ENCODE measurements at places on chromosomes 4 and X.

DNA sequence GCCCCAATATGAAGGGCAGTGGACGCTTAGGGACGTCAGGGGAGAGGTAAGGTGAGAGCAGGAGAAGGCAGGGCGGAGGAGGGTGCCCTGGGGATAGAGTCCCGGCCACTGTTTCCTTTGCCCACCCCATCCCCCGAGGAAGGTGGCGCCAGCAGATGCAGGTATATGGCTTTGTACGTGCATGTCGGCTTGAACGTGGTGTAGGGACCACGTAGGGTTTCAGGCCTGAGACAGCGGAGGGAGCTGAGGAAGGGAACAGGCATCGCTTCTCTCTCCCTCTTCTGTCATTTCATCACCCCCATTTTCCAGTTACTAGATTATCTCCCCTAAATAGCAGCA is 97.9 kb downstream of the PHKA2 start:
- no peak for DNase-seq

- DNase-seq = no peak
These were observed 261.6 kb downstream of the ARHGAP24 start for GRCh38 chr4:85736571-85736970.

DNA sequence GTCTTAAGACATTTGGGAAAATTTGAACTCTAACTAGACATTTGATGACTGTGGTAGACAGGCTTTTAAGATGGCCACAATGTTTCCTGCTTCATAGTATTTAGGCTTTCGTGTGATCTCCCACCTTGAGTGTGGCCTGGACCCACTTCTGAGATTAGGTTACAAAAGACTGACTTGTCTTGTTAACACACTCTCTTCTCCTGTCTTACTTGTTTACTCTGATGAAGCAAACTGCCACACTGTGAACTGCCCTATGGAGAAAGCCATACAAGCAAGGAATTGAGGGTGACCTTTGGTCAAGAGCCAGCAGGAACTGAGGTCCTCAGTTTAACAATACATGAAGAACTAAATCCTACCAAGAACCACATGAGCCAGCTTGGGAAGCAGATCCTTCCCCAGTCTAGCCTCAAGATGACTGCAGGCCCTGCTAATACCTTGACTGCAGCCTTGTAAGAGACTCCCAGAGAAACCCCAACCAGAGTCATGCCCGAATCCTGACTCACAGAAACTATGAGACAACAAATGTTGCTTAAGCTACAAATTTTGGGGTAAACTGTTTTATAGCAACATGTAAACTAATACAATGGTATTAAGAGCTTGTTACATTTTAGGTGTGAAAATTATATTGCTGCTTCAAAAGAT is 20.3 kb downstream of the UBA6 start:
- DNase-seq = no peak

DNA sequence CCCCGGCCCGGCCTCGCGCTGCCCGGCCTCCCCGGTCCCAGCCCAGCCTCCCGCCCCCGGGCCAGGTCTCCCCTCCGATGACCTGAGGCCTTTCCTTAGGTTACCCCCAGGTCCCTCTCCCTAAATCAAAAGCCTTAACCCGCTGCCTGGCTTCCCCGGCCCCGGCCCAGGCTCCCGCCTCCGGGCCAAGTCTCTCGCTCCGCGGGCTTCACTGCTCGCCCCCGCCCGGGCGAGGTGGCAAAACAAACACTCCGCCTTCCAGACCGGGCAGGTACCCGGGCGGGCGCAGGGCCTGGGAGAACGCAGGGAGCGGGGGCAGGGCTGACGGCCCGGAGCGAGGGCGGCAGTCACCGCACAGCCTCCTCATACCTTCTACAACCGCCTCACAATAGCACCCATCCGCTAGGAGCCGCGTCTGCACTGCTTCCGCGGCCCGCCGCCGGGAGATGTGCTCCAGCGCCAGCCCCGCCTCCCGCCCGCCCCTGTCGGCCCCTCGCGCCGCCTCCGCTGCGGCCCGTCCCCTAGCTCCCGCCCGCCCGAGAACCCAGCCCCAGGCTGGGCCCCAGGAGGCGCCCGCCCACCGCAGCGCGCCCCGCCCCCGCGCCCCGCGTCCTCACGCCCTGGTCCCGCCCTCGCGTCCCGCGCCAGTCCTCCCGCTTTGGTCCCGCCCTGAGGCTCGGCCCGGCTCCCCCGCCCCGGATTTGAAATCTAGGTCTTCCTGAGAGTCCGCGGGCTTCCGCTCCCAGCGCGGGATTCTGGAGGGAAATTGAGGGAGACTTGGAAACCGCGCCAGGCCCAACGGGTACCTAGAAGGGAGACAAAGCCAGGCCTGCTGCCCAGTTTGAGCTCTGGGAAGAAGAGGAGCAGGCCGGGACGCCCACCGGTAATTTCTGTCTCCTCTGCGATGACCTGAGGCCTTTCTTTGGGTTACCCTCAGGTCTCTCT is at the start of the genes CASP3 and PRIMPOL:
Gene CASP3 (minus strand): TSS at position 422 of the 945 bp plus-strand sequence. CDS start 10,994 bp downstream, outside the sequence.
Gene PRIMPOL (plus strand): TSS at position 713 of the 945 bp plus-strand sequence. CDS start 7,403 bp downstream, outside the sequence.
- peak; percentile 93 for DNase-seq

DNA sequence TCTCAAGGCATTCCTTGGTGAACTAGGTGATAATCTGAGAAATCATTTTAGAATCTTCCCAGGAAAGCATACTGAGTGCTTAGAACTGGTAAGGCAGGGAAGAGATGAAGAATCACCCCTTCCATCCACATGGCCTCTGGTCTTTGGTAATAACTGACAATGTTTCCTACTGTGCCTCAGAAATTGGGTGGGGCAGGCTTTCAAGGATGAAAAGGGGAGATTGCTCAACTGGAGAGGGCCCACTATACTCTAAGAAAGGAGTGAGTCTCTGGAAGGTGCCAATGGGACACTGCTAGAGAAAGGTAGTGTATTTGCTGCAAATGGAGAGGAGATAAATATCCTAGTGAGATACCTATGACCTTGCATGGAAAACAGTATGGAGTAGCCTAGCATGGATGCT is 135.0 kb upstream of the SCML1 start:
- DNase-seq = no peak

- DNase-seq = no peak
These were observed 50.0 kb downstream of the SLC39A8 start for GRCh38 chr4:102295153-102295862.

- DNase-seq = no peak
These were observed 83.5 kb downstream of the ZNF674 start for GRCh38 chrX:46461660-46462191.

DNA sequence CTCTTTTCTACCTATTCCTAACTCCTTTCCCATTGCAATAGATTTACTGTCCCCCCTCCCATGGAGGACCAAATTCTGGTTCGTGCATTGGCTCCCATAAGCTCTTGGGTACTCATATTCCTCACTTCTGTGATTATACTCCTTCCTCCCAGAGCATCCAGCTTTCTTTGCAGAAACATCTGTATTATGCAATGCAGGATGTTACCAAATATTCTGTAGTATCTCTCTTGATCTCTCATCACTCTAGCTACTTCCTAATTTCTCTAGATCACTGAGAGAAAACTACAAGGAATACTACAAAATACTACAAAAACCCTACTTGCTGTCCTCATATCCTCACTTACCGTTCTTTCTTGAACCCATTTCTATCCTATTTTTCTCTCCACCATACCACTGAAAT is 395.9 kb upstream of the HS3ST1 start:
- no peak for DNase-seq

- no peak for DNase-seq
These were observed 1430.0 kb downstream of the ARAP2 start for GRCh38 chr4:34814266-34814665.

- DNase-seq = peak; percentile 76
These were observed 17.8 kb downstream of the TRIM2 start for GRCh38 chr4:153221783-153222706.

GRCh38 chr4:177267911-177268310 is 41.8 kb upstream of the NEIL3 start:
- DNase-seq = no peak

GRCh38 chr4:165723051-165723795 is 149.8 kb upstream of the TLL1 start:
- DNase-seq = no peak

DNA sequence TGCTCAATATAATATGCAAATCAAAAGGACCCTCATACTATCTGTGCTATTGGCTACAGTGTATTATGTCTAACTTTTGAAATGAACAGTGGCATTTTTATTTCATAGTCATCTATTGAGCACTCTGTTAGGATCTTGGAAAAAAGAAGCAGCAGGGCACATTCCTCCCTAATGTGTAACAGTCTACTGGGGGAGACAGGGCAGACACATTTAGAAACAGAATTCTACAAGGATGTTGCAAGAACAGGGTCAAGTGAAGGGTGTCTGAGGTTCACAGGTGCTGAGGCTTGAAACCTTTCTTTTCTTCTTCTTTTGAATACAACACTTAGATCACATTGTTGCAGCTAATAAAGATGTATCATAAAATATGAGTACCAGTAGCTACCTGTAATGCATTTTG is 129.7 kb upstream of the SLC4A4 start:
- peak; percentile 59 for DNase-seq

DNA sequence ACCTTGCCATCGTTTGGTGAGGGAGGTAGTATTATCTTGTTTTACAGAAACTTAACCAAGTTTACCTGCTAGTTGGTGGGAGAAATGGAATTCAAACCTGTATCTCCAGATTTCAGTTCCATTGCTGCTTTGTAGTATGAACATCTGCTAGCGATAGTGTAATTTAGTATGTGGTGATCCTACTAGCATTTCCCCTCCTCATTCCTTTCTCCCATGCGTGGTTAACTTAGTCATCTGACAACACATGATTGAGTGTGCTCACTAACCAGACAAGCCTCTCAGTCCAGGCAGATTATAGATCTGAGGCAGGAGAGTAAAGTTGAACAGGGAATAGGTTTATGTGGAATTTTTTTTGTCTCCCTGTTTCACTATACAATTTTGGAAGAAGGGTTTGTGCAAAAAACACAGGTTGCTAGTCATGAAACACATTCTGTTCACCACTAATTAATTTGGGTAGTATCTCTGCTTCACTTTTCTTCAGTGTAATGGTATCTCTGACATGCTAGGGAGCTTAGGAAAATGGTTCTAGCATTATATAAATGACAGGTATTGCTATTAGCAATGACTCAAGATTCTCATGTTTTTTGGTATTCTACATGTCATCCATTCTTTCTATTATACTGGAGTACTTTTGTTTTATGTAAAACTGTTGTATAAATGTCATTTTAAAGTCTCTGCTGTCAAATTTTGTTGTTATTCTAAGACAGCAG is 21.7 kb downstream of the RBPJ start:
- peak; percentile 78 for DNase-seq

DNA sequence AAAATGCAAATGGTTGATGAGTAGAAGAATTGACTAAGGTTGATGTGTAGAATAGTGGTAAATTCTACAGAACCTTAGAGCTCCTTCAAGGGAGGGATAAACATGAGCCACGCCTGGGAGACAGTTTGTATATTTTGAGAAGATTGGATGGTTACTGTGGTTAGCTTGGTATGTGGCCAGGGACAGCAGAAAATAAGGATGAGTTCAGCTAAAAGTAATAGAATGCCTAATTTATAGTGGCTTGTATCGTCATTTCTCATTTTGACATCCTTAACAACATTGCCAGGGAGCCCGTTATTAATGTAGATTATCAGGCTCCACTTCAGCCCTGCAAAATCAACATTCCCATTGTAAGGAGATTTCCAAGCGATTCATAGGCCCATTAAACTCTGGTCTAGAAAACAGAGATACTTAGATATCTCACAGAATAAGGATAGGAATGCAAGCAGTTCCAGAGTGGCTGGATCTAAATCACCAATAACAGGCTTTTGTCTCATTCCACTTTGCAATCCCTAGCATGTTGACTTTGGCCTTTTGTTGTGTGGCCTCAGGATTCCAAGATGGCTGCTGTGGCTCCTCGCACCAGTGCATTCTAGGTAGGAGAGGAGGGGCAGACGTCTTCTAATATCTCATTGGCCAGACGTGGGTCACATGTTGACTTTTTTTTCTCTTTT is 6.4 kb upstream of the PTTG2 start:
- DNase-seq = no peak

GRCh38 chrX:101136235-101136634 is 38.2 kb downstream of the CENPI start:
- DNase-seq = no peak

DNA sequence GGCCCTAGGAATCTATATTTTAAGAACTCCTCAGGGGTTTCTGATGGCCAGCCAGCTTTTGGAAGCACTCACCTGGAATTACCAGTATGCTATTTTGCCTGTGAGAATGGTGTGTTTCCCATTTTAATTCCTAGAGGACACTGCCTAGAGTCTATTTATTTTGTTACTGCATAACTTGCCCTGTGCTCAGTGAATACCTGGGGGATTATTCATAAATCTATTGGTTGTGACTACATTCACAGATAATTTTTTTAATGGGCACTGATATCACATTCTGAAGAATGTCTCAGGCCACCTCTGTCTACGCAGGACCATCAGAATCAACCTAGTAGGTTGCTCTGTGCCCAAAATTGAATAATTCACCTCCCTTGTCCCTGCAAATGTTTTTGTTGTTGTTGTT is 6.7 kb downstream of the ARL13A start:
- DNase-seq = no peak
